Cardiac septum (tissue), 1 donor: ENCODE measurements at places on chromosomes 7 and 10.

DNA sequence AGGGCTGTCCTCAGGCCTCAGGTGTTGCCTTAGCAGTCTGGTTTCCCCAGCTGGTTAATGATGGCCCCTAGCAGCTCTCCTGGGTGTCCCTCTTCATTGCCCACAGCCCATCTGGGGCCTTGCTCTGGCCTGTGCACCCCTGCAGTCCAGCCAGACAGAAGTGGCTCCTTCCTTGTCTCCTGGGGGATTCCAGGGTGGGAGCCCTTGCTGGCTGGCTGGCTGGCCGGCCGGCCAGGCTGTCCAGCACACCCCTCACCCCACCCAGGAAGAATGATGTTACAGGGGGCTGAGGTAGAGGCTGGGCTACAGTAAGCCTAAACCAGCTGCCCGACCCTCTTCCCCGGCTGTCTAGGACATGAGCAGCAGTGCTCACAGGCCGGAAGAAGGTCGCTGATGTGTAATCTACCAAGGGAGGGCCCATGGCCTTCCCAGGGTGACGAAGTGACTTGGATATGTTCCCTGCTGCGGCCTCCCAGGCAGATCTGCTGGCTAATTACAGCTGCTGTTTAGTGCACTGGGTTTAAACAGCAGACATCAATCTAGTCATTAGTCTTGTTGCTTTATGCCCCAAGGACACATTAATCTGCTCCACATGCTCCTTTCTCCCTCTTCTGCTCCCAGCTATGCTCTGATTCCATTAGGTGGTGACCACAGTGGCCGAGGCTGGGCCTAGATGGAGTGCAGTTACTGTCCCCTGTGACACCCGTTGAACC, 53.8 kb upstream of the LRRC4 start:
- no peak for DNase-seq

- DNase-seq: no peak
Measured at GRCh38 chr7:112896026-112896601, 105.9 kb upstream of the TMEM168 start.

GRCh38 chr10:51986516-51986915, 287.1 kb upstream of the CSTF2T start:
- DNase-seq: no peak

GRCh38 chr10:113590581-113590980, 37.7 kb downstream of the HABP2 start:
- DNase-seq: no peak

DNA sequence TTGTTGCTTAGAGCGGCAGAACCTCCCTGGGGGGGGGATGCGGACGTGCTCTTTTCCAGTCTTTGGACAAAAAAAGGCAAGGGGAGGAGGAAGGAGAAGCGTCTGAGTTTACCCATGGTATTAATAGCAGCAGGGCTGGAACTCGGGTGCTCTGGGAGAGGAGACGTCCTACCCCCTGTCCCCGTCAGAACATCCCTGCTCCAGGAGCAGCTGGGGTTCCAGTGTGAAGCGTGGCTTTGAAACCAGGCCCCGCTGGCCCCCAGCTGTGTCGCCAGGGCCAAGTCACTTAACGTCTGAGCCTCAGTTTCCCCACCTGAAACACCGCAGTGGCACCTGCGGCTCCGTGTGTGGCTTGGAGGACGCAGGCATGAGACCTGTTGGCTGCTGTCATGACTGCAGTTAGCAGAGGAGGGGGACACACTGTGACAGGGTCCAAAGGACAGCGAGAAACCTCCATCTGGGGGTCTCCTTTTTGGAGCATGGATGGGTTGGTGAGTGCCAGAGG, 1.4 kb downstream of the AMZ1 start:
- DNase-seq: no peak

DNA sequence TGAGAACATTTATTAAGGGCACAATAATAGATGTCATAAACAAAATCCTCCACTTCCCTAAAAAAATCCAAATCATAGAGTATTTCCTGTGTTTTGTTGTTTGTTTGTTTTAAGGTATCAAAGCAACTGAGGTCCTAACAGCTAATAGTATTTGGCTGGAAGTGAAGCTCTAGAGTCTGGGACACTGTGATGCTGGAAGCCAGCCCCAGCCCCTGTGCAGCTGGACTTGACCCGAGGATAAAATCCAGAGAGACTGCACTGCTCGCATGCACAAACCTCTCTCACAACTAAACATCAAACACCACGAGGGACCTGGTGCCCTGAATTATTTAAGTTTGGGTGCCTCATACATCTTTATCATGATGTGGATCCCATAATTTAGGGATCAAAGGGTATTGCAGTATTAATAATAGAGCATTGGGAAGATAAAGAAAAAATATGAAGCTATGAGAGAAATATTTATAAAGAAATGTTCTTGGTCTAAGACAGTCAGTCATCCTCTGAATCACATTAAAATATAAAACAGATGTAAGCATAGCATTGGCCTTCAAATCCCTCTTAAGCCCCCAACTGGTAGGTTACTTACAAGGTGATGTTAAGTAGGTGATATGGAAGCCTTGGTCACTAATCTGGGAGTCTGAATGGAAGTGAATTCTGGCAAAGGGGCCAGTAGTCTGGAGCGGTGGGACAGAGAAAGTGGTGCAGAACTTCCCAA, 44.4 kb downstream of the CUBN start:
- no peak for DNase-seq

- DNase-seq: no peak
Measured at GRCh38 chr10:4370376-4370775, 455.6 kb upstream of the AKR1E2 start.

DNA sequence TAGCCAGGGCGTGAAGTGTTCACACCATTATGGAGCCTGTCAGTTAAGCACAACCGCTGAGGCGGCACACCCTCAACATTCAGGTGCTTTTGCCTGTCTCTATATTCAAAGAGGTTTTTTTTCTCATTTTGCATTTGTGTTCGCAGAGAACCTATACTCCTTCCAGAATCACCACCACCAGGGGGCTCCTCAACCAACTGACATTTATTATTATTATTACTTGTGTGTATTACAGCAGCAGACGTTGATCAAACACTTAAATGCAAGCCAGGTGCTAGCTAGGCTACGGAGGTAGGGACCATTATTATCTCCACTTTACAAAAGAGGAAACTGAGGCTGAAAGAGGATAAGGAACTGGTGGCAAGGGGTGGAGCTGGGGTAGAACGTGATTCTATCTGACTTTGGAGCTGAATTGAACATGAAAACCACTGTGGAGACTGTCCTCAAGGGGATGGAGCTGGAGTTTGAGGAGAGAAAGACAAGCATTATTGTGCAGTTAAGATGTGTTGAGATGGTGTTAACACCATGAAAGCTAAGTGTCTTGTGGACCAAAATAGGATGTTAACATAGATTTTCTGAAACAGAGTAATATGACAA, 133.8 kb upstream of the PLXNA4 start:
- DNase-seq: no peak

- peak; percentile 49 for DNase-seq
Measured at GRCh38 chr10:122476333-122476695, 15.0 kb downstream of the HTRA1 start.

- no peak for DNase-seq
Measured at GRCh38 chr10:110260746-110261477, 43.8 kb downstream of the SMNDC1 start.

DNA sequence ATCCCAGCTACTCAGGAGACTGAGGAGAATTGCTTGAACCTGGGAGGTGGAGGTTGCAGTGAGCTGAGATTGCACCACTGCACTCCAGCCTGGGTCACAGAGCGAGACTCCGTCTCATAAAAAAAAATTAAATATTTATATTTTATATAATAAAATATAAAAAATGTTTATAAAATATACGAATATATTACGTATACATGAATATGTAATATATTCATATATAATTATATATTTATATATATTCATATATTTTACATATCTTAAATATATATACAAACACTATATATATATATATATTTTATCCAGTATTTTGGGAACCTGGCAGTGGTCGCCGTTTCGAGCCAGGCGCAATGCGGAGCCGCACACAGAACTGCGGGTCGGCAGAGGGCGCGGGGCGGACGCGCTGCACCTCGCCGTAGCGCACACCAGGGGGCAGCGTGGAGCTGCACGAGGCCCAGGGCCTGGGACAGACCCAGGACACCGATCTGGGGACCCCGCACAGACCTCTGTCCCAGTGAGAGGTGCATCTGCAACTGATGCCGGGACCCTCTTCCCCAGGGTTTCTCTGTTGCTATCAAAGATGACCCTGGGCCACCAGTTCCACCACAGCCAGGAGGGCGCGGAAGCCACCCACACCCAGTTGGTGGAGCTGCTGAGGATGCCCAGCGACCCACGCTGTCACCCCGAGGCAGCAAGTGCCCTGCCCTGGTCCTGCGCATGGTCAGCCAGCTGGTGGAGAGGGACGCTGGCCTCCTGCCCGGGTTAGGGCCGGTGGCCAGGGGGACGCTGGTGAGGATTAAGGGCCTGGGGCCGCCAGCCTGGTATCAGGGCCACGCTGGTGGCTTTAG, 22.7 kb downstream of the AP5Z1 start:
- DNase-seq: no peak

GRCh38 chr10:30911303-30911863, 120.3 kb downstream of the ZNF438 start:
- no peak for DNase-seq

GRCh38 chr7:2092279-2092678, 140.5 kb downstream of the MAD1L1 start:
- no peak for DNase-seq

- no peak for DNase-seq
Measured at GRCh38 chr7:137656850-137657232, 189.9 kb downstream of the DGKI start.

- DNase-seq: no peak
Measured at GRCh38 chr10:8575620-8576019, 521.1 kb downstream of the GATA3 start.
